Activated CD8-positive, alpha-beta memory T cell treated with anti-CD3 and anti-CD28 coated beads, Interleukin-2, amount 10 ng/mL, durations not matched to agents 7 days and 5 days (primary cell): ENCODE measurements at places on chromosomes 11 and 22. TPM values are rescaled to one million over a fixed set of nuclear protein-coding genes. Genes with fewer than 3 reads are reported as not detected.

GRCh38 chr11:73059915-73060314 lies 82.2 kb downstream of the FCHSD2 start:
- DNase-seq, result no peak

DNA sequence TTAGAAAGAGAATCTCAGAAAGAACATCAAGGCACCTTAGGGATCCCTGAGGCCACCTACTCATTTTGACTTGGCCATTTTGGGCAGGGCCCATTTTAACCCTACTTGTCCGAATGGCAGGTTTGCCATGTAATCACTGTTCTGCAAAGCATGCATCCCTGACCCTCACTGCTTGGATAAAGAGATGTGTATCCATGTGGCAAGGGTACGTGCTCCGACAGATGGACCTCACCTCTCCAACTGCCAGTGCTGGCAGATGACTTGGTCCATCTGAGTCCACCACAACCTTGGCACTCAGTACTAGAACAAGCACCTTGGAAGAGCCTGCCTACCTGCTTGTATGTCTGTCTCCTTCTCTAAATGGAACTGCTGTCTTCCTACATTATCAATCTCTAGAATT lies 139.4 kb downstream of the SPATA19 start:
- peak; percentile 11 for DNase-seq

Gene SNU13
- 176 TPM for total RNA-seq

DNA sequence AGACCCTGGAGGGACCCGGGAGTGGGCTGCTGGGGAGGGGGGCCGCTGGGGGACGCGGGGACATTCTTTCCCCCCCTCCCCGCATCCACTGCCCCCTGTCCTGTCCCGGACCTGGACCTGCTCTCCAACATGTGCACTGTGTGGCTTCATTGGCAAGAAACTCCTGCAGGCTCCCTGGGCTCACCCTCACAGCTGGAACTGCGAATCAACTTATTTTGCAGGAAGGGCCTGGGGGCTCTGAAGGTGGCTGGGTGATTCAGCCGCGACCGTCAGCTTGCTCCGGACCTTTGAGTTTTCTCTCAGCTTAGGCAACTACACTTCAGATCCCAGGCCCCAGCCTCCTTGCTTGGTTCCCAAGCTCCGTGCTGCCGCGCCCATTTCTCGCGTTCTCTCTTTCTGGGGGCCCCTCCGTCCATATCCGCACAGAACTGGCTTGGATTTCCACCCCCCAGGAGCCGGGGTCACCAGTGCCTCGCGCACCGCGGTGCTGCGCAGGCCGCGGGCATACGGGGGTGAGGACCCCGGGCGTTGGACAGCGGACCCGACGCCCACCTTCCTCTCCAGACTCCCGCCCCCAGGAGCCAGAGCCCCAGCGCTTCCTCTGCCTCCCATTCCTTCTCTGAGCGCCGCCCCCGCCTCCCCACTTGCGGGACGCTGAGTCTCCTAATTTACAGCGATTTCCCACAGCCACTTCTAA lies 471 bp upstream of the AHNAK start:
- DNase-seq, result no peak

Gene VSIG2
- not detected for total RNA-seq

- DNase-seq, result peak; percentile 89
Observed at GRCh38 chr11:123246749-123247495, 51.9 kb upstream of the CLMP start.

DNA sequence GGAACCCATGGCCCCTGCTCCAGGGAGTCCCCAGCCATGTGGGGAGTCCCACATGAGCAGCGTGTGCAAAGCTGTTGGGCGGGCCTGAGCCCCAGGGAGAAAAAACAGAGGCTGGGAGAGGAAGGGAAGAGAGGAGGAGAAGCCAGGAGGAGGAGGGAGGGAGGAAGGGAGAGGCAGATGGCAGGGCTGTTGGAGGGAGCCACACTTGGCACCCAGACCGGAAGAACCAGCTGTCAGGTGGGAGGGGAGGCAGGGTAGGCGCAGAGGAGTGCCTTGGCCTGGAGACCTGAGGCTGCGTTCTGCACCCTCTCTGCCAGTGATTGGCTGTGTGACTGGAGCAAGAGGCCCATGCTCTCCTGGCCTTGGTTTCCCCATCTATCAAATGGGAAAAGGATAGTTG lies 6.7 kb downstream of the SYNGR1 start:
- DNase-seq, result no peak

GRCh38 chr11:125902277-125902926 lies 604 bp downstream of the PUS3 start:
- no peak for DNase-seq

Gene TBX1
- total RNA-seq, result 1.1 TPM

- DNase-seq, result no peak
Observed at GRCh38 chr22:46374663-46375474, 39.4 kb downstream of the TRMU start.

DNA sequence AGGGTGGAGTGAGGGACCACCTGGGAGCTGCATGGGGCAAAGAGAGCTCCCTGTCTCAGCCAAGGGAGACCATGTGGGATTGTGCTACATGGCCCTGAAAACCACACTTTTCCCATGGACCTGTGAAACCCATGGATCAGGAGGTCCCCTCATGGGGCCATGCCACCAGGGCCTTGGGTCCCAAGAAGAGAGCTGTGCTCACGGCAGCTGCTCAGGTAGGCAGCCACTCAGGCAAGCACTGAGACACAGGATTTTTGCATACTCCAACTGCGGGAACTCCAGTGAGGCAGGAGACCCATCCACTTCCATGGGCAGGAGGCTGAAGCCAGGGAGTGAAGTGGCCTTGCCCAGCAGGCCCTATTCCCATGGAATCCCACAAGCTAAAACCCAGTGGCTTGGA lies 190.0 kb downstream of the KCNA4 start:
- no peak for DNase-seq
